ENCODE measurements at places on chromosomes 11 and 22. TPM values are rescaled to one million over a fixed set of nuclear protein-coding genes. Genes with fewer than 3 reads are reported as not detected.

Gene SCN3B
- not detected for total RNA-seq

Gene UBQLNL
- not detected for total RNA-seq

Gene ELMOD1
- total RNA-seq = 1.1 TPM

Gene TNNT3
- 7.2 TPM for total RNA-seq

Gene OR56A1
- not detected for total RNA-seq

Gene F2
- not detected for total RNA-seq

Gene SYT9
- not detected for total RNA-seq

Gene SCUBE1
- total RNA-seq = 2.3 TPM

Gene SCGB1D2
- not detected for total RNA-seq

Gene MPZL3
- total RNA-seq = 20.0 TPM

Gene PDGFD
- 4.9 TPM for total RNA-seq

Gene TUB
- total RNA-seq = 4.5 TPM

Gene CDC45
- 1.9 TPM for total RNA-seq

Gene KCNJ1
- total RNA-seq = not detected

DNA sequence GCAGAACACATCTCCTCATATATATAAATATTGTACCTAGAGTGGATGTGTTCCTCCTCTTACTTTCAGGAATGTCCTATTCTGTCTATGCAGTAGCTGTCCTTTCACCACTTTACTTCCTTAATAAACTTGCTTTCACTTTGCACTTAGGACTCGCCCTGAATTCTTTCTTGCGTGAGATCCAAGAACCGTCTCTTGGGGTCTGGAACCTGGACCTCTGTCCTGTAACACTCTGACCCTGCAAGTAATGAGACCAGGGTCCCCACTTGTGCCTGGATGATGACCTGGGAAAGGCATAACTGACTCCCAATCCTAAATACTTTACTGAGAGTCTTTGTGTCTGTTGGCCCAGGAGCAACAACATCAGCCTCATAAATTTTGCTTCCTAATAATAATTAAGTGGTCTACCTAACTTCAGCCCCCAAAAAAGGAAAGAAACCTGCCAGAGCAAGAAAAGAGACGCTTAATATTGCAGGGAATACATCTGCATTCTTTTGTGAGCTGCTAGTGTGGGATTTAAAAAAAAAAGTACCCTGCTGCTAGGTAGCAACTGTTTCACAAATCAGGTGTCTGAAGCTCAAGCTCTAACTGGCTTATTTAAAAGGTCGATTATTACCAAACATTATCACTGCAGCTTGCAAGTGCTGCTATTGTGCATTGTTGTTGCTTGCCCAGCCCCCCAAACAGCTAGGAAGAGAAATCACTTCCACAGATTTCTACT lies 69.3 kb downstream of the FAM168A start:
- no peak for DNase-seq

DNA sequence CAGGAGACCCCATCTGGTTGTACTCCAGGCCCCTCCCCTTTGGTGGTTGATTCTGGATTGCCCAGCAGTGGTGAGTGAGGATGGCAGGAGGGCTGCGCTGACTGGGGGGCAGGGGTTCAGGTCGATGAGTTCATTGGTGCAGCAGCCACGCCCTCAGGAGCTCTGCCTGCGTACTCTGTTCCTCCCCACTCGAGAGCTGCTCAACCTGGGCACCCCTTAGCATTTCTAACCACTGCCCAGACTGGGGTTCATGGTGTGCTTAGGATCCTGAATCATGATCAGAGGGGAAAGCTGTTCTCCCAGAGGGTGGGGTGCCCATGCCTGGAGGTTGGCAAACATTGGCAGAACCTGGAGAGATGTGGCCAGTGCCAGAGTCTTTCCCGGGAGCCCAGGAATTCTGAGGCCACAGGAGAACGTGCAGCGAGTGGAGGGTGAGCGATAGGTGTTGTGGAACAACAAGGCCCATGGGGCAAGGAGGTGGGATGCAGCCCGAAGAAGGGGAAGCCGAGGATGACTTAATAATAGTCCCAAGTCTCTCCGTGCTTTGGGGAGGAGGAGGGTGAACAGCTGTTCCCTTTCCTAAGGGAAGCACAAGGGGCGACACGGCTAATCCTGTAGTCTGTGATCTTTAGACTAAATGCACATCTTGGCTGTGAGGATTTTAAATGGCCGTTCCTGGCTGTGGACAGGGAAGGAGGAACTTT lies 75.5 kb downstream of the SCN3B start:
- no peak for DNase-seq

DNA sequence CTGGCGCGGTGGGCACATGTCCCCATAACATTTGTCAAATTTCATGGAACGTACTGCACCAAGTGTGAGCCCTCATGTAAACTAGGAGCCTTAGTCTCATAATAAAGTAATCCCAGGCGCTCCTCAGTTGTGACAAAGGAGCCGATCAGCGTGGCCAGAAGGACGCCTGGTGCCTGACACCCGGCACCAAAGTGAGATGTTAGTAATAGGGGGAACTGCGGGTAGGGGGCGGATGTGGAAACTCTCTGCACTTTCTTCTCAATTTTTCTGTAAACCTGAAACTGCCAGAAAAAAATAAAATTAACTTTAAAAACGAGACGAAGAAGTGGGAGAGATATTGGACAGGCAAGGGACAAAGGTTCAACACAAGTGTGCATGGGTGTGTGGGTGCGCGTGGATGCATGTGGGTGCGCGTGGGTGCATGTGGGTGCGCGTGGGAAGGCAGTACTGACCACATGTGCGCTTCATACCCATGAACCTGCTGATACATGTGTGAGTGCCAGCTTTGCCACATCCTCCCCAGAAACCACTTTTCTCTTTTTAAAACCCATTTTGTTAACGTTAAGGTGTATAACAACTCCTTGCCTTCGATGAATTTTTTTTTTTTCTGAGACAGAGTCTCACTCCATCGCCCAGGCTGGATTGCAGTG lies 55.4 kb upstream of the LINC01488 start:
- DNase-seq = no peak

- DNase-seq = no peak
These were observed 61.5 kb upstream of the EMID1 start for GRCh38 chr22:29143941-29144785.

GRCh38 chr11:100800202-100800601 lies 113.1 kb downstream of the ARHGAP42 start:
- DNase-seq = no peak

DNA sequence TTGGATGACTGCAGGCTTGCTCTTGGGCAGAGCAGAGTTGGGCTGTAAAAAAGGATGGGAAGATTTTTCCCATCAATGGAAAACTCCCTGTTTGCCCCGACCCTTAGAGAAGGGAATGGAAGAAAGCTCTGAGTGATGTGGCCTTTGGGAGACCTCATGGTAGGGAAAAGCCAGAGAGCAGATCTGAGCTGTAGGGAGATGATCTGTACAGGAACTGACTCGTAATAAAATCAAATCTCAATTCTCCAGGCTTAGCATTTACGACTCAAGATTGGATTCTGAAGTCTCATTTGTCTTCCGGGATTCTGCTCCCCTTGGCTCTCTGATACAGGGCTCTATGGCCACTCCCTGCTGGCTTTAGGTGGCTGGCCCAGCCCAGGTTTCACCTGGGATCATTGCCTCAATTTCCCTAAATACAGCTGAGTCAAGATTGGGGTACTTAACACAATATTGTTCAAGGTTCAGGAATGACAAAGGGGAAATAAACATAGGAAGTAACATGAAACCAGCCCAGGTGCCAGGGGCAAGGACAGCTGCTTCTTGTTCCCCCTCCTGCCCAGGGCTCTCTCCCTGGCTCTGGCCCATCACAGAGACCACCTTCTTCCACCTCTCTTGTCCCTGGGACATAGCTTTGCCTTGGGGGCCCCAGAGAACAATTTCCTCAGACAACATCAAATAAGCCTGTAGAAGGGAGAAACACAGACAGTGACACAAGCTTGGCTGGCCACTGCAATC lies 38.4 kb upstream of the THY1 start:
- DNase-seq = no peak

DNA sequence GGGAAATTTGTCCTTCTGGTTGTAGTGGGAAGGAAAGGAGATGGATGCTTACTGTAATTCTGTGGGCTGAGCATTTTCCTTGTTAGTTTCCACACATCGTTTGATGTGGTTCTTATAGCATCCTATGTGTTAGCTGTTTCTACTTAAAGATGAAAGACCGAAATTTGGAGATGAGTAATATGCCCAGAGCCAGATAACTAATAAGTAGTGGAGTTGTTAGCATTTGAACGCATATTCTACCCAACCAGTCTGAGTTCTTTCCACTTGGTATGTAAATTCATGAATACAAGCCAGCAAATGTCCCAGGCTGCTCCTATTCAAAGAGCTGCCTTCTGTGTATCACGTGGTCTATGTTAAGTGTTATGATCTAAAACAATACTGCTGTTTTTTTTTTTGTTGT lies 14.6 kb downstream of the SPECC1L start:
- no peak for DNase-seq

GRCh38 chr11:106988151-106989077 lies 29.9 kb downstream of the GUCY1A2 start:
- peak; percentile 76 for DNase-seq

GRCh38 chr11:79100093-79100910 lies 340.5 kb downstream of the TENM4 start:
- DNase-seq = peak; percentile 70

GRCh38 chr11:99781074-99781473 lies 760.3 kb downstream of the CNTN5 start:
- DNase-seq = no peak

GRCh38 chr11:31366795-31367194 lies 2.7 kb downstream of the DCDC1 start:
- DNase-seq = no peak

DNA sequence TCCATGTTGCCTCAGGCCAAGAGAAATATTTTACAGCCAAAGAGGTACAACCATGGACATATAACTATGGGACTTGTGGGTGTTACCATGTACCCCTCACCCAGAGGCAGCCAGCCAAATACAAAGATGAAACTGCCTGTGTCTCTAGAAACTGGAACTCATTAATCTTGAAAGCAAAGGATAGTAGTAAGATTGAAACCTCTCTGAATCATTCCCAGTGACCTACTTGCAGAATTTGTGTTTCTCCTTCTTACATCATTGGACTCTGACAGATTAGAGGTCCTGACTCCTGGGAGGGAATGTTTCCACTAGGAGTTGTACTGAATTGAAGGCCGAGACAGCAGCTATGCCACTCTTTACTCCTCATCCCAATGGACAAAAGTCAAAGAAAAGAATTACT lies 257.4 kb upstream of the UBASH3B start:
- no peak for DNase-seq

GRCh38 chr22:17672417-17672991 lies 33.9 kb downstream of the BCL2L13 start:
- no peak for DNase-seq

DNA sequence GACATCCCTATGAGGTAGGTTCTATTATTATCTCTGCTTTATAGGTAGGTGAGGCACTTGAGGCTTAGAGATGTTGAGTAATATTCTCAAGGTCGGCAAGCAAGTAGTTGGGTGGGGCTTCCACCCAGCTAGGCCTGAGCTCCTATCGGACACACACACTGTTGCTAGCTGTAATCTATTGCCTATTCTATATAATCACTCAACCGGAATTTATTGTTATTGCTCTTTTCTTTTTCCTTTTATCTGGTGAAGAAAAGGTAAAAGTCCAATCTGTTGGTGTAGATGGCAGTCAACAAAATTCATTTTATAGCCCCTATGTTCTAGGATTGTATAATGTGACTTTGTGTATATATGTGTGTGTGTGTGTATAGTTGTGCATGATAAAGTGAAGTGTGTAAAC lies 3.4 kb downstream of the OR9Q2 start:
- peak; percentile 14 for DNase-seq

GRCh38 chr11:33471541-33471940 lies 214.4 kb downstream of the HIPK3 start:
- DNase-seq = no peak

- DNase-seq = no peak
These were observed 15.3 kb downstream of the RTL6 start for GRCh38 chr22:44482776-44483175.

GRCh38 chr22:23093051-23093788 lies 22.9 kb downstream of the GNAZ start:
- no peak for DNase-seq

GRCh38 chr11:10641177-10641911 lies 52.2 kb downstream of the IRAG1 start:
- no peak for DNase-seq

- no peak for DNase-seq
These were observed 56.1 kb downstream of the APOL3 start for GRCh38 chr22:36104435-36104834.

DNA sequence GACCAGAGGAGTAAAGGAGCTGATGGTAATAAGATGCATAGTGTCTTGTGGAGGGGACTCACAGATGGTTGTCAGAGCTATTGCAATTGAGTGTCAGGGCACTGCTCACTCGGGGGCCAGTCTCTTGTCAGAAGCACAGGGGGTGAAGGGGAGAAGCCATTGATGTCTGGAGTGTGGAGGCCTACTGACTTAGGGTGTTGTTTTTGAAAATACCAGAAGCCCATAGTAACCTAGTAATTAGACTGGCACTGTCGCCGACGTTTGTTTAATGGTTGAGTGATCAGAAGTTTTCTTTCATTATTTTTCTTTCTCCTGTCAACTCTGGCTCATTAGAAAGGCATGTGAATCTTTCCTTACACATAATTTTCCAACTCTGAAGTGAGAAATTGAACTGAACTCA lies 151.6 kb upstream of the TENM4 start:
- DNase-seq = no peak

- peak; percentile 46 for DNase-seq
These were observed 43.4 kb upstream of the SC5D start for GRCh38 chr11:121249039-121249663.

- peak; percentile 58 for DNase-seq
These were observed 13.7 kb downstream of the MFNG start for GRCh38 chr22:37472418-37473006.

GRCh38 chr11:77401486-77402217 lies 72.2 kb downstream of the PAK1 start:
- DNase-seq = no peak

- peak; percentile 93 for DNase-seq
These were observed 14.2 kb upstream of the MUC6 start for GRCh38 chr11:1050581-1051355.

DNA sequence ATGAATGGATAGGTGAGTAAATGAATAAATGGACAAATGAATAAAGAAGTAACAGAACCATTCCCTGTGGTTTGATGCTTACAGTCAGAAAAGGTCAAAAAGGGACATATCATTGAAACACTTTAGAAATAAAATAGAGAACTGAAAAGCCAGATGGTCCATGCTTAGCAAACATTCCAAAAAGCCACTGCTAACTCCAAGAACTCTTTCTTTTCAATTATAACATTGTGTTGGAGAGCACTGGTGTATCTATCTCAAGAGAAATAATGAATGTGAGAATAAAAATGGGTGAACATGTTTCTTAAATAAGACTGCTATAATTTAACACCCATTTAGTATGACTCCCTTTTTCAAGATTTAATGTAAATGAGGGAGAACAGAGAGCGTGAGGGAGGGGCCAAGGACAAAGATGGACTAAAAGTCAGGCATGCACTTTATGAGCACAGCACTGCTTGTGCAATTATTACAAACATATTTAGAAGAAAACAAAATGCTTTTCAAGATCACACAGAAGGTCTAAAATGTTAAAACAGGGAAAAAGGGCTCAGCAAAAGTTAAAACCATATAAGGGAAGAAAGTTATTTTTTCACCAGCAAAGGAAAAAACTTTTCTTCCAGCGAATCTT lies 224.3 kb upstream of the PITPNB start:
- DNase-seq = no peak
